Activated T-cell treated with anti-CD3 and anti-CD28 coated beads, Interleukin-2, amount 50 U/mL, for 48 hours (primary cell): ENCODE measurements at places on chromosomes 1 and 21.
A peak's percentile ranks its signal among the peaks of the same experiment; 100 is the strongest.

GRCh38 chr1:175591083-175591743 is 152.2 kb downstream of the TNR start:
- DNase-seq, result no peak

GRCh38 chr1:24855474-24855873 is 74.6 kb downstream of the RUNX3 start:
- DNase-seq, result no peak

GRCh38 chr1:42422737-42423136 is 33.1 kb downstream of the ZMYND12 start:
- DNase-seq, result no peak

DNA sequence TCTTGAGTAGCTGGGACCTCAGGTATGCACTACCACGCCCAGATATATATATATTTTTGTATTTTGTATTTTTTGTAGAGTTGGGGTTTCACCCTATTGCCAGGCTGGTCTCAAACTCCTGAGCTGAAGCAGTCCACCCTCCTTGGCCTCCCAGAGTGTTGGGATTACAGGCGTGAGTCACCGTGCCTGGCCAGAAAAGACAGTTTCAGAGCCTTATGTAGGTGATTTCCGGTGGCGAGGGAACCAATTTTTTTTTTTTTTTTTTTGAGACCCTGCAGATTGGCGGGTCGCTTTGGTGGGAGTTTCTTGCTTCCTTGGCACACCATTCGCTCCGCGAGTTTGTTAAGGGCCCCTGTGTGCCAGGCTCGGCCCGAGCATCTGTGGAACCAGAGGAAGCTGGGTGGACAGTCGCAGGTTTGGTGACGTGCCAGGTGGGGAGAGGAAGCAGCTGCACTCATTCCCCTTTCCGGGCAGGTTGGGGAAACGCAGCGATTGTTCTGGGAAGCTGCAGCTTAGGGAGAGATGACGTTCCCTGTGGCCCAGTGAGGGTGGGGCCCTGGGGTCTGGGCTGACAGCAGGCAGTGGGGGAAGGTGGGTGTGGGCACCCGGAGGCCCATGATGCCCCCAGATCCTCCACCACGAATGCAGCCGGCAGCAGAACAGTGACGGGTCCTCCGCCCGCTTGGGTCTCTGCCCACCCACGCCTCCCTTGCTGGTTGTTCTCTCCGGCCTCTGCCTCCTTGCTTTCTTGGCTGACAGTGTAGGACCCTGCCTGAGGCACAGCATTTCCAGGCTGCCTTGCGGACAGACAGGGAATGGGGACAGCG is 25.1 kb downstream of the SPSB1 start:
- no peak for DNase-seq

DNA sequence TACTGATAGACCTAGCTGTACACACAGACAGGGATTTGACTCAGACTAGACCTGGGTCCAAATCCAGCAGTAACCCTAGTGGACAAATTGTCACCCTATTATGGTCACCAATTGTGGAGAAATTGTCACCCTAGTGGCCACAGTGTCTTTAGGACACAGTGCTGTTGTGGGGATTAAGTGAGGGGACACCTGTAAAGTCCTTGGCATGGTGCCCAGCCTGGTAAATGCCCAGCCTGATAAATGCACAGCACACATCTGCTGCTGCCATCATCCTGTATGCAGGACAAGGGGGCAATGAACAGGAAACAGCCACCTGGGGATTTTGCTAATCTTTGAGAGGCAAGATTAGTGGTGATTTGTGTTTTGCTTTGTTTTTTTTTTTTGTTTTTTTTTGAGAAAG is 2.3 kb downstream of the TMEM61 start:
- DNase-seq, result peak; percentile 7

DNA sequence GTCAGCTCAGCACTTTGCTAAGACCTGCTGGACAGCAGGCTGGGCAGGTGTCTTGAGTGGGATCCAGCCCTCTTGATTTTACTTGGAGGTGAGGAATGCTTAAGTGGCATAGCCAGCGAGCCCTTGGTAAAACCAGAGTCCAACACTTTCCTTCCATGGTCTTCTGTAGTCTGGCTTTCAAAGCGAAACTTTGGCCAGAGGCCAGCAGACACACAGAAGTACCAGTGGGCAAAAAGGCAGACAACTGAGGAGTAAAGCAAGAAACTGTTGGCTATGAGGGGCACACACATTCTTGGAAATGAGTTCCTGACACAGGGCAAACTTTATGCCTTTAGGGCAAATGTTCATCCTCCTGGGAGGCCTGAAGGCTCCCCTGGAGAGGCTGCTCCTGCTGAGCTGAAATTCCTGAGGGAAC is 281.0 kb upstream of the POU3F1 start:
- DNase-seq, result no peak

DNA sequence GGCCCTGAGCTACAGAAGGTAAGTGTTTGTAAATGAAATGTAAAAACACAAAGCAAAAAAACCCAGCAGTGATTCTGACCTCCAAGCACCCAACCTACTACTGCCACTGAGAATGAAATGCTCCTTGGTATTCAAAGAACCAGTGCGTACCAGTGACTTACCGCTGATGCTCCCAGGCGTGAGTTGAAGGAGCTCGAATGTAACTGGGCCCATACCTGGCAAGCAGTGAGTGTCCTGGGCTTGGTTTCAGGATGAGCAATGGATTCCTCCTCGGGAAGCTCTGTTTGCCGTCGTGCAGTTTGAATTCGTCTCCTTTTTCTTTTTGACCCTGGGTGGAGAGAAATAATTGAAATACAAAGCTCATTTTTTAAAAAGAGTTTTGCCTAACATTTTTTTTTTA is 121.9 kb downstream of the ATG4C start:
- no peak for DNase-seq

GRCh38 chr1:159958719-159959380 is 4.8 kb upstream of the SLAMF9 start:
- DNase-seq, result no peak

DNA sequence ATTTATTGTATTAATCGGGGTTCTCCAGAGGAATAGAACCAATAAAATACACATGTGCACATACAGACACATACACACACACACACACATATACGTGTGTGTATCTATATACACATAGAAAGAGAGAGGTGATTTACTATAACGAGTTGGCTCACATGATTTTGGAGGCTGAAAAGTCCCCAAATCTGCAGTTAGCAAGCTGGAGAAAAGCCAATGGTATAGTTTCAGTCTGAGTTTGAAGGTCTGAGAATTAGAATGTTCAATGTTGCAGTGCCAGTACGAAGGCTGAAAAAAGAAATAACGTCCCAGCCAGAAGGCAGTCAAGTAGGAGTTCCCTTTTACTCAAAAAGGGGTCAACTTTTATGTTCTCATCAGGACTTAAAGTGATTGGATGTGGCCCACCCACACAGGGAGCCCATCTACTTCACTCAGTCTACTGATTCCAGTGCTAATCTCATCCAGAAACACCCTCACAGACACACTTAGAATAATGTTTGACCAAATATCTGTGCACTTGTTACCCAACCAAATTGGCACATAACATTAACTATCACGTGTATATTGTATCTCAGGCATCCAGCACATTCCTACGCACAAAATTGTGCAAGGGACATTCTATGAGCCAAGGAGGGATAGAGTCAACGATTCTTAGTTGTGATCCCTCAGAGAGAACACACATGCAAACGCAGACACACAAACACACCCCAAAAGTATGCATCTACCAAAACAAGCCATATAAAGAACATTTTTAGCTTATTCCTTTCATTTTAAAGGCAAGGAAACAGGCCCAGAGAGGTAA is 195.5 kb upstream of the DUSP10 start:
- no peak for DNase-seq

DNA sequence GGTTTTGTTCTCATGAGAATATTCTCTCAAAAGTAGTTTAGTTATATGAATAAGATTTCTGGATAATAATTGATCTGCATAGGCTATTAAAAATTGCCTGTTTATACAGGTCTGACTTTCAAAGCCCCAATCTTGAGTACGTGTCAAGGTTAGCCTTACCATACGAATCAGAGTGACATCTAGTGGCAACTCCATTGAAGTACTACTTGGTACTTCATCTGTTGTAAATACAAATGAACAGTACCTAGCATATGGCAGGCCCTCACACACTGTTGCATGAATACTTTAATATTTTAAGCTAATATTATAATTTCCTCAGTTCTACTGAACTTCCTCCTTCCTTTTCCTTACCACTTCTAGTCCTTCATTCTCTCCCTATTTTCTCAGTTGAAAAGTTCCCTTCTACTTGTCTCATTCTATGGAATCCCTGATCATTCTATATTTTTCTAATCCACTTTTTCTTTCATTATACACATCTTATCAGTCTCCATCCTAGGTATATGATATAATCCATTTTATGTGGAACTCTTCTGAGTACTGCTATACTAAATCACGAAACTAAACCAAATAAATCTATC is 101.2 kb downstream of the AKT3 start:
- no peak for DNase-seq
